ENCODE measurements at places on chromosomes 12 and 14.

DNA sequence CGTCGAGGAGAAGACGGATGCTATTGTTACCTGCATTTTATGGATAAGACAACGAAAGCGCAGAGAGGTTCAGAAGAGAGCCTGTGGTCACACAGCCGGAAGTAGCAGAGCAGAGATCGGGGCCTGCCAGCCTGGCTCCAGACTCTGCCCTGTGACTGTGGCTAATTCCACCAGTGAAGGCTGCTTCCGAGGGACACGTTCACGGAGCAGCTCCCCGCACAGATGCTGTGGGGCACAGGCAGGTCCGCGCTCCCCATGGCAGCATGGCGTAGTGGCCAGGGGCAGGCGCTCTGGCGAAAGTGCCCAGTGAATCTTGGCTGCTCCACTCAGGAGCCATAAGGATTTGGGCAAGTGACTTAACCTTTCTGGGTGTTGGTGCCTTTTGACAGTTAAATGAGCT lies 9.8 kb downstream of the RIMBP2 start:
- no peak for DNase-seq

GRCh38 chr12:18556161-18556560 lies 181.7 kb downstream of the PLCZ1 start:
- DNase-seq: no peak

- peak; percentile 76 for DNase-seq
These were observed 275.9 kb downstream of the FBXL14 start for GRCh38 chr12:1318327-1319031.

DNA sequence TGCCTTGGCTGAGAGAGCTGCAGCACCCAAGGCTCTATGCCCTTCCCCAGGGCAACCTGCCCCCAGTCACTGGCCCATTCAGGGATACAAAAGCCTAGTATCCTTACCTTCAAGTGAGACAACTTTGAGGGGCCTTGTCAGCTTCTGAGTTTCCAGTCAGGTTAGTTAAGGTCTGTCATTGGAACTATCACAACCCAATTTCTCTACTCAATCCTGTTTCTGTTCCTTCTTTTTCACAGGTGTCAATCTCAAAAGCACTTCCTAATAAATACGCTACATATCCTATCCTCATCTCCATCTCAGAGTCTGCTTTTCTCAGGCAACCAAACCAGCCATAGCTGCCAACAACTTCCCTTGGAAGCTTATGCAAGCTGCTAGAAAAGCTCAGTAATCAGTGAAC lies 4.9 kb upstream of the PTGDR start:
- no peak for DNase-seq

- peak; percentile 72 for DNase-seq
These were observed 27.4 kb downstream of the PCNX1 start for GRCh38 chr14:70934502-70935134.

GRCh38 chr12:3432176-3432742 lies 58.7 kb upstream of the PRMT8 start:
- no peak for DNase-seq
